Bone marrow (tissue), 2 donors: ENCODE measurements at places on chromosomes 7 and 10.

GRCh38 chr7:112995059-112995824 is 91.4 kb downstream of the GPR85 start:
- no peak for DNase-seq

- no peak for DNase-seq
Observed at GRCh38 chr7:95323410-95324129, 762 bp downstream of the PON1 start.

DNA sequence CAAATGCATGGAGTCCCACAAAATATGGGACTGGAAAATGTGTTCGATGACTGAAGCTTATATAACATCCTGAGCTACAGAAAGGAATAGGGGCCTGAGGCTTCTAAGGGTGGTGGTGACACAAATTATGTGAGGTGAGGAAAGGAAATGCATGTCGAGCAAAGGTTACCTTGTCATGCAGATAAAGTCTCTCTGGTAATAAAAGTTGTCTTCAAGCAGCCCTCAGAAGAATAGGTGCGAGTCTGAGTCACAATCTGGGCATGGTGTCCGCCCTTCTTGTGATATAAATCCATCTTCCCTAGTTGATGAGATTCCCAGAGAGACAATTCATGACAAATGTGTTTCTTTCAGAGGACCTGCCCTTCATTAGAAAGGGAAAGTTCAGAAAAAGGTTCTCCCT is 985.2 kb upstream of the C7orf33 start:
- DNase-seq = no peak

- no peak for DNase-seq
Observed at GRCh38 chr10:100223879-100224278, 5.5 kb downstream of the CHUK start.

DNA sequence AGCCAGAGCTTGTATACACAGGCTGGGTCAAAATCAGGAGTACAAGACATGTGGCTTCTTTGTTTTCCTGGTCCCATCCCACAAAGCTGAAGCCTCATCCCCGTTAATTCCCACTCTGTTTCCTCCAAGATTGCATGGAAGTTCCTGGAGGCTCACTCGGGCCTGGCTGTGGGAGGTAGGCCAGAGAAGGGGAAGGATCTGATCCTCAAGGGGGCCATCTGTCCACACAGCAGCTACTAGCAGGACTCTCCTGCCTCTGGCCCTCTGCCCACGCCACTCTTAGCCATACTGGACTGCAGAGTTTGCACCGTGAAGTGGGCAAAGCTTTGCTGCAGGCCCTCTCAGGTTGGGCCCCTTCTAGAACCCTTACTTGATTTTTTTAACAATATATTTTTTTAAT is 160.6 kb downstream of the FGFR2 start:
- DNase-seq = no peak

GRCh38 chr7:17495655-17496394 is 197.4 kb downstream of the AHR start:
- DNase-seq = no peak

DNA sequence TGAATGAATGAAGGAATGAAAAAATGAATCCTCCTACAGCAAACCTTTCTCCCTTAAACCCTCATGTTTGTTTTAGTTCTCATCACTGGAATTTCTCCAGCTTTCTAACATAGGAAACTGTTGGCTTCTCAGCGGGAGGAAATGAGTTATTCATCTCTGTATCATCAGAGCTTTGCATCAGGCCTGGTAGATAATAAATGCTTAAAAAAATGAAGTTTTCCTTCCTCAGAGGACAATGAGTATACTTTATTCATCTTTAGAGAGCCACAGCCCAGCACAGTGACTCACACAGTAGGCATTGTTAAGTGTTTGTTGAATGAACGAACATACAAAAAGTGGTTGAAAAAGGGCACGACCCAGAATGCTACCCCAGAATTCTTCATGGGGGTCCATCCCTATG is 62.6 kb downstream of the COL13A1 start:
- no peak for DNase-seq
